T-helper 2 cell (primary cell): ENCODE measurements at places on chromosomes 16 and 17.

DNA sequence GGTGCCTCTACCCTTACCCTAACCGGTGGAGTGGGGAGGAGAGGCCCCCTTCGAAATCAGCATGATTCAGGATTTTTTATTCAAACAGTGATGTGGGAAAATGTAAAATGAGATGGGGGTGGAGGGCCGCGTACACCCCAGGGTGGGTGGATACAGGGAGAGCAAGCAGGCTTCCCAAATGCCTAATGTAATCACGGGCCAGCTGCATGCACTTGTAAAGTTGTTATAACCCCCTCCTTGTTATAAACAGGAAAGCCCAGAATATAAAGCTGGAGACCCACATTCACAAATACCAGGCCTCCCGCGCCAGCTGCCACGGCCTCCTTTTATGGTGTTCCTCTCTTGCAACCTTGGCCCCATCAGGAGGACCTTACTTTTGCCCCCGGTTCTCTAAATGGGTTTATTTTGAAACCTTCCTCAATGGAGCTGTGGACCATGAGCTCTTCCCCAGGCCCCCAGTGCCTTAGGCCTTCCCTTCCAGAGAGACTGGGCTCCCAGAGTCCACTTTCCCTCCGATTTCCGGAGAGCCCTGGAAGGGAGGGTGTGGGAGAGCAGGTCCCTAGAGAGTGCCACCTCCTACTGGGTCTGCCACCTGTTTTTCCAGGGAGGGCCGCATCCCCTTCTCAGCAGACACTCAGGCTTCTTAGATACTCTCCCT, 906 bp upstream of the FOXL1 start:
- DNase-seq, result no peak

- DNase-seq, result no peak
These were observed 73.2 kb upstream of the CDH5 start for GRCh38 chr16:66293207-66293735.

DNA sequence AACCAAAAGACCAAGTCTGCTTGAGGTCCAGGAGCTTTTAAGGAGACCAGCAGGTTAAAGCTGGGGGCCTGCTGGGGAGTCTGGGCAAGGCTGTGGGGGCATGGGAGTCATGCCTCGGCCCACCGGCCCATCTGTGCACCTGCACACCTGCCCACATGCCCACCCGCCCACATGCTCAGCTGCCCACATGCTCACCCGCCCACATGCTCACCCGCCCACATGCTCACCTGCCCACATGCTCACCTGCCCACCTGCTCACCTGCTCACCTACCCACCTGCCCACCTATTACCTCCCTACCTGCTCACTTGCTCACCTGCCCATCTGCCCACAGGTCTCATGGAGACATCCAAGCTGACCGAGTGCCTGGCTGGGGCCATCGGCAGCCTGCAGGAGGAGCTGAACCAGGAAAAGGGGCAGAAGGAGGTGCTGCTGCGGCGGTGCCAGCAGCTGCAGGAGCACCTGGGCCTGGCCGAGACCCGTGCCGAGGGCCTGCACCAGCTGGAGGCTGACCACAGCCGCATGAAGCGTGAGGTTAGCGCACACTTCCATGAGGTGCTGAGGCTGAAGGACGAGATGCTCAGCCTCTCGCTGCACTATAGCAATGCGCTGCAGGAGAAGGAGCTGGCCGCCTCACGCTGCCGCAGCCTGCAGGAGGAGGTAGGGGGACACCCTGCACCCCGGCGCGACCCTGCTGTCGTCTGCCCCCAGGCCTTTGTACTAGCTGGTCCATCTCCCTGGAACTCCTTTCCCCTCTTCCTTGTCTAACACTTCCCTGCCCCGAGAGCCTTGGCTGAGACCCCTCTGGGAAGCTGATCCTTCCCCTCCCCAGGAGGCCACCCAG, 14.0 kb downstream of the CARD14 start:
- DNase-seq, result no peak

- no peak for DNase-seq
These were observed 4.7 kb upstream of the TPPP3 start for GRCh38 chr16:67397812-67398545.

GRCh38 chr17:30357476-30357875, 21.3 kb upstream of the CPD start:
- DNase-seq, result no peak

GRCh38 chr17:45739786-45740185, 44.3 kb upstream of the CRHR1 start:
- no peak for DNase-seq
